Fibroblast of mammary gland (primary cell): ENCODE measurements at places on chromosomes 4 and X.

DNA sequence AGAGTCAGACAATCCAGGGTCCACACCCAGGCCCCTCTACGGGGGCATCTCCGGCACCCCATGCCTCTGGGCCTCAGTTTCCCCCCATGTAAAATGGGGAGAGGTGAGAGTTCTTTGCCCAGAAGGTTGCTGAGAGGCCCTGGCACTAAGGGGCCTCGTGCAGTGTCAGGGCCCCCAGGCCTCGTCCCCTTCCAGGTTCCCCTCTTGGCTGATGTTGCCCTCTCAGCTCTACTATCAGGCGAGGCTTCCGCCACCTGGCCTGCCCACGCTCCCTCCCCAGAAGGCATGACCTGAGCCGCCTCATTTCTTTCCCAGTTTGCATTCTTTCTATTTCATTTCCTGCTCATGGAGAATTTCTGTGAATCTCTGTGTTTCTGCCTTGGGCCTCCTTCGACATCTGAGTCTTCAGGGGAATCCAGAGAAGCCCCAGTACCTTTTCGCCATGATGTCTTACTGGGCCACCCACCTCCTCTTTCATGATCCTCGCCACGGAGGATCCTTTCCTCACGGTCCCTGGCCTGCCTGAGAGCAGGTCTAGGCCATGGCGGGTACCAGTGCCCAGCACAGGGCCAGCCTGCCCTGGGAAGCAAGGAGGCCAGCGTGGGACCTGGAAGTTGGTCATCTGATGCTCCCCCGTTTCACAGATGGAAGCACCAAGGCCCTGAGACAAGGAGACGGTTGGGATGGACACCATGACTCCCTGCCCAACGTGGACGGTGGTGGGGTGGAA lies 21.9 kb upstream of the MRFAP1 start:
- no peak for DNase-seq

DNA sequence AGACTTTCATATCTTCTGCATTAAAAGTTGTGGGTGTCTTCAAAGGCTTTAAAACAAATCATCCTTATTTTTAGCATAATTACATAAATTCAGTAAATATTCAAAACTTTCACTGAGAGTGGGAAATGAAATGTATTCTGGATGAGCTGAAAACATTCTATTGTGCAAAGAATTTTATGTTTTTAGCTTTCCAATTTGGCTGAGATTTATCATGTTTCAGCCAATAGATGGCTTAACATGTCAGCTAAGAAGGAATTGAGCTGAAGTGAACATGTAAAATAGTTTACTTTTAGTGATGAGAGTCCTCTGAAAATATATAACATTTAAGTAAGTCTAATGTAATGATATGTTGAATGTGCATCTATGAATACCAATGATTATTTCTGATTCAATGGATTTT lies 213.5 kb upstream of the GIMD1 start:
- DNase-seq: no peak

- peak; percentile 20 for DNase-seq
These were observed 60.9 kb upstream of the SMAD1 start for GRCh38 chr4:145420595-145421214.

GRCh38 chrX:99973572-99974226 lies 436.4 kb downstream of the PCDH19 start:
- DNase-seq: no peak

GRCh38 chr4:140156529-140157171 lies 2.7 kb upstream of the MAML3 start:
- no peak for DNase-seq
